ENCODE measurements at places on chromosomes 2 and 18. TPM values are rescaled to one million over a fixed set of nuclear protein-coding genes. Genes with fewer than 3 reads are reported as not detected.

The ARHGEF4 gene
- 0.40 TPM for total RNA-seq

The ACOXL gene
- total RNA-seq: 0.15 TPM

The EGR4 gene
- not detected for total RNA-seq

The GKN1 gene
- total RNA-seq: not detected

The CAVIN2 gene
- not detected for total RNA-seq

The INPP5D gene
- total RNA-seq: 138 TPM

GRCh38 chr2:61763605-61764034, 90.2 kb downstream of the FAM161A start:
- no peaks in the 10 kb centered on the region for H3K27me3 ChIP-seq
- DNase-seq: no peak
- peak overlapping the region; percentile 93 for H3K4me3 ChIP-seq
- H3K36me3 ChIP-seq: peaks cover 6% of the 10 kb centered on the region
- peak overlapping the region; percentile 97 for H3K27ac ChIP-seq

DNA sequence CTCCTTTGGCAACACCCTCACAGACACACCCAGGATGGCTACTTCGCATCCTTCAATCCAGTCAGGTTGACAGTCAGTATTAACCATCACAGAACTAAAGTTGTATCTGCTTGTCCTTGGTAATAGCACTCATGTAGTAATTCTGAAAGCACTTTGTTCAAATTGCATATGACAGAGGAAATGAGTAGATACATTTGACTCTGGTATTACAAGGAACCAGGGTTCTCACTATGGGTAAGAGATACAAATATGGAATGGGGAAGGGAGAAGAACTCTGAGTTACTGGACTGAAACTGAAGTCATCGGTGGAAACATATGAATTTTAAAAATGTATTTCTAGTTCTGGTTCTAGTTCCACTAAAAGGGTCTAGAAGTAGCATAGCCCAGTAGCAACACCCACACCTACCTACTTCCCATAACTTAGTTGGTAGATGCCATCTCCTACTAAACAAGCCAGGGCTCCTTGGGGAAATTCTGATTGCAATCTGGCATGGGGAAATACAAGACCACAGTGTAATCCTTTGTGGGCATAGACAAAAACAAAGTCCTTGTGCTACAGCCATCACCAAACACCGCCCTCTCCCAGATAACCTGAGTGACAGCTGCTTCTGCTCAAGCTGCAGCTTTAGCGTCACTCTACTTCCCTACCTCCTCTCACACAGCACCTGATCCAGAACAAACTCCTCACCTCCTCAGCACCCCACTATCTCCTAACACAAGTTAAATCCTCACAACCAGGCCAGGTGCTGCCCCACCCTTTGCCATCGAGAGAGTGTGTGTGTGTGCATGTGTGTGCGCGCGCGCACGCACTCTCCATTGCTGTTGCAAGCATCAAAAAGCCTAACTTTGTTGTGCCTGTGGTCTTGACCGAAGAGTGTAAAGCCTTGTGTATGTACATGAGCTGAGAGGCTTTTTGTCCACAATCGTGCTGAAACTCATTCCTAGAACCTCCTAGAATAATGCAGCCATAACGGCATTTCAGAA, 31.4 kb upstream of the CD226 start:
- DNase-seq: no peak
- no peaks in the 10 kb centered on the region for H3K27me3 ChIP-seq
- H3K27ac ChIP-seq: no peak overlapping the region
- no peak overlapping the region for H3K4me3 ChIP-seq
- peaks cover 47% of the 10 kb centered on the region for H3K4me1 ChIP-seq

- no peak overlapping the region for H3K27ac ChIP-seq
- no peak overlapping the region for H3K4me3 ChIP-seq
- peaks cover 7% of the 10 kb centered on the region for H3K4me1 ChIP-seq
- no peaks in the 10 kb centered on the region for H3K36me3 ChIP-seq
These were observed 5.4 kb downstream of the CD302 start for GRCh38 chr2:159792599-159792998.

DNA sequence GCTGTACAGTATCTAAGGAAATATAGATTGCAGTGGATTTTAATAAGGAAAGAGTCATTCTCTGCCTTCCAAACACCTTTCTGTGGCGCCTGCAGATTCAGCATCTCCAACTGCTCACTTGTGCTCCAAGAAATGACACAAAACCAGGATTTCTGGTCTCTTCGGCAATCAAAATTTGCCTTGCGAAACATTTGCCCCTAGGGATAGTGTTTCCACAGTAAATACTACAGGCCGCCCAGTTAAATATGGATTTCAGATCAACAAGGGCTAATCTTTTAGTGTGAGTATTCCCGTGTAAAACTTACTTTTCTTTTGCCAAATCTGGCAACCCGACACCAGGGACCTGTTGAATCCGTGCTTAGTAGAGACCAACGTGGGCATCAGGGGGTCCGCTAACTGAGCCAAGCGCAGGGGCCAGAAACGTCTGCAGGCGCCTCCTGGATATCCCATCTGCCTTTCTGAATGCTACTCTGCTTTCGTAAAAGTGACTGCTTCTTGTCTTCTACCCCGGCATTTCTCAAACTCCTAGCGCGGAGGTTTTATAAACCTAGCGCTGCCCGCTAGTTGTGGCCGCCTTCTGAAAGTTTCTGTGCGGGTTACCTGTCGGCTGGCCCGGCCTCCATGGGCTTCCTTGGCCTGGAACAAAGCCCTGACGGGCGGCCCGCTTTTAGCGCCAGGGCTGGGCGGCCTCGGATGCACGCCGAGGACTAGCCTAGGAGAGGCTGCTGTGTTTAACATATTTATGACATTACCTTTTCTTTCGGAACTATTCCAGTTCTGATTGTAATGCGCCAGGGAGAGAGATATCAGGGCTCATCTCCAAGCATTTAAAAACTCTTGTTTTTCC, 2.5 kb downstream of the CYP1B1 start:
- peak overlapping the region; percentile 80 for H3K4me3 ChIP-seq
- no peak for DNase-seq
- peaks cover 41% of the 10 kb centered on the region for H3K27me3 ChIP-seq
- peaks cover 35% of the 10 kb centered on the region for H3K4me1 ChIP-seq
- peaks cover 14% of the 10 kb centered on the region for H3K36me3 ChIP-seq

DNA sequence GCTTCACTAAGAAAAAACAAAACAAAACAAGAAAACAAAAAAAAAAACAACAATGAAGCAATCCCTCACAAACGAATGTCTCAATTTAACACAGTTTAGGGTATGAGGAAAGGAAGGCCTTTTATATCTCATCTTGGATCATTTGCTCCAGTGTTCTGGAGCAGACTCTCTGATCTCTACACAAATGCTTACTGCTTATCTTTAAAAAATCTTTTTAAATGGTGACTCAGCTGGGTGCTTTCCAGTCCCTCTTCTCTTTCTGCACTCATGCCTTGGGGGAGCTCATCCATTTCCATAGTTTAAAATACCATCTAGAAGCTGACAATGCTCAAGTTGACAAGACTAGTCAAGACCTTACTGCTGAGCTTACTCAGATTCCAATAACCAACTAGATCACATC, 56.2 kb downstream of the ETAA1 start:
- H3K4me3 ChIP-seq: no peak overlapping the region
- no peak for DNase-seq
- H3K4me1 ChIP-seq: no peaks in the 10 kb centered on the region
- H3K36me3 ChIP-seq: no peaks in the 10 kb centered on the region
- H3K27me3 ChIP-seq: no peaks in the 10 kb centered on the region

GRCh38 chr2:70374616-70375015, 72.7 kb upstream of the FAM136A start:
- DNase-seq: no peak
- H3K4me1 ChIP-seq: no peaks in the 10 kb centered on the region
- H3K4me3 ChIP-seq: no peak overlapping the region
- no peak overlapping the region for H3K27ac ChIP-seq
- H3K27me3 ChIP-seq: peaks cover 10% of the 10 kb centered on the region

DNA sequence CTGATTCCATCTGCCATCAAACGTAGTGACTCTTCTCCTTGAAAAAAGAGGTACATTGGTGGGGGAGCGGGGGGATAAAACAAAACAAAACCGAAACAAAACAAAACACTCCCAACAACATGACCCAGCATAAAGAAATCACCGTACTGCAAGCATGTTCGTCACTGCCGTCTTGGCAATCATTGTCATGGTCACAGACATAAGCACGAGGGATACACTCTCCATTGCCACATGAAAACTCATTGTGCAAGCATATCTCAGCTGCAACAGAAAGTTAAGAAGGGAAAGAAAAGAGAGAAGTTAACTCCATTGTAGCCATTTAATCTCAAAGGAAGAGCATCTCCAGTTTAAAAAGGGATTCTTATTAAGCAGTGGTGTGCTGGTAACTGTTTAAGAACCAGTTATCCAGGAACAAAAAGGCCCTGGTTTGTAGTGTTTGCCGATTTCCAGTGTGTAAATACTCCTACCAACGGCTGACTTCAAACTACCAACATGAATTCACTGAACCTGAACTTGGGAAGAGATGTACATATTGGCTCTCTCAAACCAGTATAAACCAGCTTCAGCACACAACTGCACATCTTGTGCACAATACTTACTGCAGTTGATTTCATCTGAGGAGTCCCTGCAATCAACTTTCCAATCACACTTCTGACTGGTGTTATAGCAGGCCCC, 68.2 kb downstream of the LRP2 start:
- no peak for DNase-seq
- H3K36me3 ChIP-seq: no peaks in the 10 kb centered on the region
- H3K4me1 ChIP-seq: no peaks in the 10 kb centered on the region
- no peak overlapping the region for H3K4me3 ChIP-seq
- peaks cover 16% of the 10 kb centered on the region for H3K27me3 ChIP-seq

- H3K36me3 ChIP-seq: no peaks in the 10 kb centered on the region
- H3K27me3 ChIP-seq: peaks cover 11% of the 10 kb centered on the region
- no peaks in the 10 kb centered on the region for H3K4me1 ChIP-seq
- no peak for DNase-seq
- no peak overlapping the region for H3K27ac ChIP-seq
These were observed 17.8 kb upstream of the TMEM18 start for GRCh38 chr2:694906-695510.

All from activated CD4-positive, alpha-beta T cell treated with anti-CD3 and anti-CD28 coated beads, Interleukin-2, amount 10 ng/mL, durations not matched to agents 7 days and 5 days (primary cell).